ENCODE measurements at places on chromosomes 2 and 18.

GRCh38 chr2:150208689-150209088, 278.8 kb downstream of the RND3 start:
- no peak for DNase-seq

GRCh38 chr2:100292022-100292580, 30.2 kb downstream of the LONRF2 start:
- DNase-seq, result peak; percentile 41

- DNase-seq, result no peak
These were observed 43.2 kb upstream of the SEMA4C start for GRCh38 chr2:96913117-96913397.

DNA sequence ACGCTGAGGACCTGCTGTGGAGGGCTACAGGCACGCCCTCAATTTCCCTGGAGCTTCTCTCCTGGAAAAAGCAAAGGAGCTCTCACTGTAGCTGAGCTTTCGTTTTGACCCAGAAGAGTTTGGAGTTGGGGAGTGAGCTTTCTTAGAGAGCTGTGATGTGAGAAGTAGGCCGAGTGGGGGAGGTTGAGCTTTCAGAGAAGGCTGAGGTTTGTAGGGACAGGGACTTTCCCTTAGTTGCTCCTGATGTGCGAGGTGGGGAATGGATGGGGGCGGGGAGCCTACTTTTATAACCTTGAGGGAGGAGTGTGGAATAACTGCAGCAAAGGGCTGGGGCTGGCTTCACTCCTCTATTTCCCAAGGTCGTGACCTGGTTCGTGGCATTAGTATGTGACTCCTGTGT, 47.1 kb downstream of the ZNF532 start:
- no peak for DNase-seq

GRCh38 chr2:241615041-241615440, 21.9 kb downstream of the THAP4 start:
- DNase-seq, result no peak

- no peak for DNase-seq
These were observed 325.3 kb upstream of the MEX3C start for GRCh38 chr18:51522821-51523220.

DNA sequence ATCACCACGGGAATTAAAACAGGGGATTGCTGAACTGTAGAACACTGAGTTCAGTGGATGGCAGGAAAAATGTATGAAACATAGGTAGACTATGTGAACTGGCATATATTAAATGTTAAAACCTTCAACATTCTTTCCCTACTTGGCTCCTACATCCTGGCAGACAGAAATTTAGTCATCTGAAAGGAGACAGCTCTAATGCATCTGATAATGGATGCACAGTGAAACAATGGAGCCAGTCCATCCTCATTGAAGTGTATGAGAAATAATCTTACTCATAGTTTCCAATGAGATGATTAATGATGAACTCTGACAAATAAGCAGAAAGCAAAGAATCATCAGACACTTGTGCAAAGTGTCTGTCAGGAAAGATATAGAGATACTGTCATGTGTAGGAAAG, 1629.7 kb upstream of the TMEFF2 start:
- no peak for DNase-seq

DNA sequence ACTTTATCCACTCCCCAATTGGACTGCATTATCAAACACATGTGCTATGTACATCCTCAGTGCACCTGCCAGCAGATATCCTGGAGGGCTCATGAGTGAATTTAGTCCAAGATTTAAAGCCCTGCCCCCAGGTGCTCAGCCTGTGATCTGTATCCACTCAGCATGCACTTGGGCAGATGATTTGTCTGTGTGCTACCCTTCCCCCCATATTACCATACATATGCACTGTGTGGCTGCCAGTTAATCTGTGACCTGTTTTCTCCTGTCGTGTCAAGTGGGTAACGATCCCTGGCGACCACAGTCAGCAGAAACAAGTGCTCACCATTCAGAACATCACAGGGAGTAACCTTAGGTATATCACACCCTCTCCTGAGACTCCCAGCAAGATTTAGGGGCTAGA, 10.2 kb downstream of the NAGK start:
- DNase-seq, result no peak

DNA sequence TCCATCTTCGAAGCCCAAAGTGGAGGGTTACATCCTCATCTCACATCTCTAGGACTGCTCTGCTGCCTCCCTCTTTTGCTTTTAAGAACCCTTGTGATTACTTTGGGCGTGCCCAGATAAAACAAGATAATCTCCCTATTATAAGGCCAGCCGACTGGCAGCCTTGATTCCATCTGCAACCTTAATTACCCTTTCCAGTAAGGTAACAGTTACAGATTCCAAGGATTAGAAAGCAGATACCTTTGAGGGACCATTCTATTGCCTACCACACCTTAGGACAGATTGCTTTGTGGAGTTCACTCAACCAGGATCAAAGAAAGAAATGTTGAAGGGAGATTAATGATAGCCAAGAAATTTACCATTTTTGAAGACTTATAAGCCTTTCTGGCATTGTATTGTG, 250.8 kb upstream of the ACVR2A start:
- DNase-seq, result no peak

- no peak for DNase-seq
These were observed 50.3 kb downstream of the PTGR3 start for GRCh38 chr18:75158465-75159237.

DNA sequence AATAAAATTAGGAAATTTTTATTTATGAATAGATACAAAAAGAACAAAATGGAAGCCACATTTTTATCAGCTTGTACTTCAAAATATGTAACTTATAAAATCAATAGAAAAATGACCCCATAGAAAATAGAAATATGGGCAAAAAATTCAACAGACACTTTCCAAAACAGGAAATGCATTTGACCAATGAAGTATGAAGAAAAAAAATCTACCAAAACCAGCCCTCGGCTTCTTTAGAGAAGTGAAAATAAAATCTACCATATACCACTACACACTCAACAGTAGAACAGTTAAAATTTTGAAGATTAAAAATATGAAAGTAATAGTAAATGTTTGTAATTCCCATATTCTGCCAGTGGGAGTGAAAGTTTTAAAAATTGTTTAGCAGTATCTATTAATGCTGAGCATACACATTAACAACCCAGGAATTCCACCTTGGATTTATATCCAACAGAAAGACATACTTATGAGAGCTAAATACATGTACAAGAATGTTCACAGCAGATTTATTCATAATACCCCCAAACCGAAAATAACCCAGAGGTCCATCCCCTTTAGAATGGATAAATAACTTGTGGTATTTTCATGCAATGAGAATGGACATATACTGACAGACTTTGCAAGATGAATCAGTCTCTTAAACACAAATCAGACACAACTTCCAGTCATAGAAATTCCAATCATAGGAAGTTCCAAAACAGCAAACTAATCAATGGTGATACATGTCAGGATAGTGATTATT, 318.0 kb downstream of the FIGN start:
- DNase-seq, result no peak

DNA sequence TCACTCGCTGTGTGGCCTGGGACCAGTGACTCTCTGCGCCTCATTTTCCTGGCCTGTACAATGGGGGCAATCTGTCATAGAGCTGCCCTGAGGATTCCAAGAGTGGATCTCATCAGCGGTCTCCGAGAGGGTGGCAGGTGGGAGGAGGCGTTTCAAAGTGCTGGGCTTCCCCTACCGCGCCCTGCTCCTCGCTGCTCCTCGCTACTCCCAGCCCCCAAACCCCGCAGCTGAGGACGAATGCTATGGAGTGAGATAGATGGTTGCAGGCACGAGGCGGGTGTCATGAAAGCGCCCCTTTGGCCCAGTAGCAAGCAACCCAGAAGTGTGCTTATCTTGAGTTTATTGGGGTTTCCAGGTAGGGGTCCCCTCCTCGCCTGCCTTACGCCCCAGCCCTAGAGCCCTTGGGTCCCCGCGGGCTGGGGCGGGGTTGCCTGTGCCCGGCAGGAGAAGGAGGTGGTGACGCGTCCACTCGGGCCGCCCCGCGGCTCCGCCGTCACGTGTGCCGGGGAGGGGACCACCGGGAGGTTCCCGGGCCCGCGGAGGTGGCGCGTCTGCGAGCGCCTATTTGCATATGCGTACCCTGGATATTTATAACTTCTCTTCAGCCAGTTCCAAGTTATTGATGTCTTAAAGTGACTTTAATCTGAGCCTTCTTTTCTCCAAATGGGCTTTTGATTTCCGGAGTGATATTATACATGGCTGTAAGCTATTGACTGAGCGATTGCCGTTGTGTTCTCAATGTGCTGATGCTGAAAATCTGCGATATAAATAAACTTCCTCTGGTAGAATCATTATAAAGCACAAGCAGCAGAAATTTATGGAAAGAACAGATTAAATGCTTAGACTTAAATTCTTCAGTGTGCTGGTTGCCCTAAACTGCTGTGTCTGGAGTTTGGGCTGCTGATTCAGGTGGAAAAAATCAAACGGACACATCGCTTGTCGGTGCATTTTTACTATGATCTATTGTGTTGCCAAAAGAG, 263.7 kb downstream of the ATAD2B start:
- DNase-seq, result no peak

GRCh38 chr2:152466041-152466440, 131.1 kb downstream of the FMNL2 start:
- no peak for DNase-seq

DNA sequence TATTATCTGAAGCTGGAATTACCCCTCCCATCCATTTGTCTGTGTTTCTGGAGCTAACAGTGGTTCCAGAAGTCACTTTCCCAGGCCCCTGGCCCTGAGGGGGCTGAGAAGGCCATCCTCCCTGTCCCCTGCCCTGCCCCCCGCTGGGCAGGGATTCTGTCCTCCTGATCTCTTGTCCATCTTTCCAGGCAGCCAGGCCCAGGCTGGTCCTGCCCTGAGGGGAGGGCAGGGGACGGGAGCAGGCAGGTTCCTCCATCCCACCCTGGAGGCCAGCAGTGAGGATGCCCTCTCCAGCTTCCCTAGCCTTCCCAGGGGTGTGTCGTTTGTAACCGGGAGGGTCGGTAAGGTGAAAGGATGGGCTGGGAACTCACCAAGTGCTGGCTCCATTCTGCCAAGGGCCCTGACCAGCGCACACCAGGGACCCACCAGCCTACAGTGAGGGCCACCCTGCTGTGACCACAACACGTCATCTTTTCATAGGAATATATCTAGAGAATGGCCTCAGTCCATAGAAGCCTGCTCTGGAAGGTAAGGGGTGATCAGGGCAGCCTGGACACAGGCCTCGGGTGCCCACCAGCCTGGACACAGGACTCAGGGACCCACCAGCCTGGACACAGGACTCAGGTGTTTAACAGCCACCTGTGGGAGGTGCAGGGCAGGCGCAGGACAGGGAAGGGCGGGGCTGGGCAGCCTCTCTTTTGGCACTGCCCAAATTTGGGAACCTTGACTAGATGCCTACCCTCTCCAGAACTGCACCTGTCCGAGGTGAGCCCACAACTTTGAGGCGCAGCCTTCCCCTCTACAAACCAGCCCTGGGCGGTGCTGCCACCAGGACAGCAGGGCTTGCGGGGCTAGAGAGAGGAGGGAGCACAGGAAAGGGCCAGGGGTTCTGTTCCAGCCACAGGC, 35.8 kb upstream of the GPC1 start:
- no peak for DNase-seq

- DNase-seq, result peak; percentile 26
These were observed 258.5 kb downstream of the RPIA start for GRCh38 chr2:88950010-88950409.

DNA sequence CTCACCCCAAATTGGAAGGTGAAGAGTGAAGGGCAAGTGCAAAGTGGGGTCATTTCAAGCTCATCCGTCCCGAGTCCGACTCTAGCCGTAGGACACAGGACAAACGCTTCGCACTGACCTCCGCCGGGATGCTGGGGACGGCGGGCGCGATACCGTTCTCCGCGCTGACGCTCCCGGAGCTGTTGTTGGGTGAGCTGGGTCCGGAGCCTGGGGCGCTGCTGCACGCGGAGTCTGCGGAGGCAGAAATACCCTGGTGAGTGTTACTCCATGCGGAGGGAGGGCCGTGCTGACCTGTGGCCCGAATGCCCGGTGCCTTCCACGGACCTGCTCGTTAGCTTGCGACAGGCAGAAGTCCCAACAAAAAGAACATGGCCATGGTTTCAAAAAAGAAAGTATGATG, 261.3 kb downstream of the HDAC4 start:
- no peak for DNase-seq

DNA sequence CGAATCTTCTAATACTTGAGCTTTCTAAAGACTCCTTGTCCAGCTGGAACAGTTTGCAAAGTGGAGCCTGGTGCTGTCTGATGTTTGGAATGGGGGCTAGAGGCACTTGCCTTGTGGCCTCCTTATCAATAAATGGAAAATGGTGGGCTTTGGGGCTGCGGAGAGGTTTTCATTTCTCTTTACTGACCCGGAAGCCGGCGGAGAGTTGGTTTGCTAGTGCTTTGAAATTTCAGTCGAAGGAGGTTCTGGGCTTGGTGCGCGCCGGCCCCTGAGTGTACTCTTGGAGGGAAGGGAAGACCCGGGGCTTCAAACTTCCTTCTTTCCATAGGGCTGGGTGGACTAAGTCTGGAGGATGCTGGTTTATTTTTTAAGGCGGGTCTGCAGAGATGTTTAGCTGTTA, 714 bp downstream of the RPIA start:
- DNase-seq, result peak; percentile 43

- no peak for DNase-seq
These were observed 32.0 kb downstream of the MGAT4A start for GRCh38 chr2:98698896-98699295.

GRCh38 chr2:234763002-234763873, 188.6 kb upstream of the SH3BP4 start:
- DNase-seq, result no peak

DNA sequence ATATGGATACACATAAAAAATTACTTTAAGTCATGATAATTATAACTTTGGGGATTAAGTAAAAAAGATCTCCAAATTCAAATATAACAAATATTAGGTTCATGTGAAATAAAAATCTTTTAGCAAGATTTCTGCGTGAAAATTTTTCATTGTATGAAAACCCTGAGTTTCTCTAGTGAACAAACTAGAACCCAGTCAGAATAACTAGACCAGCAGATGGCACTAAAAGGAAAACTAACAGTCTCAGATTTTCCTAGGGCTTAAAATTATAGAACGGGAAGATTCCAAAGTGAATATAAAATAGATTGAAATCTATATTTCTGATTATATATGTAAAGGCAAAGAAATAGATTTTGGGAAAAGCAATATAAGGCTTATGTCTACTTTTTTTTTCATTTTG, 43.3 kb downstream of the TMEM200C start:
- no peak for DNase-seq

GRCh38 chr2:177429688-177430325, 37.2 kb downstream of the AGPS start:
- no peak for DNase-seq

DNA sequence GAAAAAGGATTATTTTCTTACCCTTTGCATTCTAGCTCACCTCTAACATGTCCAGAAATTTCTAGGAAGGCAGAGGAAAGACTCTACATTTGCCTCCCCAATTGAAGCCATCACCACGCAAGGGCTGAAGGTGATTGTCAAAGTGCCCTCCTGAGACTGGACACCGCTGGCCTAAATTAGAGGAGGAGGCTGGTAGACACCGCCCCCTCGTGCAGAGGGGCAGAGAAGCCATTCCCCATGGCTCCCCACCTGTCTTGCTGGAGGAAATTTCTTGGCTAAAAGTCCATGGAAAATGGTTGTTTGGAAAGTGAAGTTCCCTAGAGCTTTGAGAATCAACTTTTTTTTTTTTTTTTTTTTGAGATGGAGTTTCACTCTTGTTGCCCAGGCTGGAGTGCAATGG, 31.3 kb upstream of the CREB1 start:
- no peak for DNase-seq
